ENCODE measurements at places on chromosomes 11 and 22.

- DNase-seq, result peak; percentile 72
These were observed 2.0 kb upstream of the TNRC6B start for GRCh38 chr22:40175611-40176244.

GRCh38 chr11:124799348-124800225 is 619 bp downstream of the MSANTD2 start:
- peak; percentile 3 for DNase-seq

DNA sequence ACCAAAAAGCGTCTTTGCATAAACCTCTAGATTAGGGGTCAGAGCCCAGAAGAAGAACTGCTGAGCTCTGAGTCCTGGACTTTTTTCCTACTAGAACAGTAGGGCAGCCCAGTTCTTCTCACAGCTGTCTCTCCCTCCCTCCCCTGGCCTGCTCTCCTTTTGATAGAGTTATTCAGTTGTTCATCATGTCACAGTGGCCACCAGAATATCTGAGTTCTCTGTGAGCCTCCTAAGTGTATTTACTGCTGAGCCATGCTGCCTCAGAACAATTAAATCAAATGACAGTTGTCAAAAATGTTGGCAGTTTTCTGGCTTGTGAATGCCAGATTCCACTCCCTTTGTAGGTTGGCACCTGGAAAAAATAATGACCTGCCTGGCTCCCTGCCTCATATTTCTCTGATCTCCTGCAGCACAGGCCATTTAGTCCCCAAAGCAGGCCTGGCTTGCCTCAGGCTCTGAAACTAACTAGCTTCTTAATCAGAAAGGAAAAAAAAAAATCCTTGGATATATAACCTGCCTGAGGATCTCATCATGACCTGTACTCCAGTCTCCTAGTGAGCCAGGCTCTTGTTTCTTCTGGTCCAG is 377.4 kb upstream of the LARGE1 start:
- no peak for DNase-seq

- peak; percentile 58 for DNase-seq
These were observed 192.6 kb downstream of the HIPK3 start for GRCh38 chr11:33449798-33450197.

DNA sequence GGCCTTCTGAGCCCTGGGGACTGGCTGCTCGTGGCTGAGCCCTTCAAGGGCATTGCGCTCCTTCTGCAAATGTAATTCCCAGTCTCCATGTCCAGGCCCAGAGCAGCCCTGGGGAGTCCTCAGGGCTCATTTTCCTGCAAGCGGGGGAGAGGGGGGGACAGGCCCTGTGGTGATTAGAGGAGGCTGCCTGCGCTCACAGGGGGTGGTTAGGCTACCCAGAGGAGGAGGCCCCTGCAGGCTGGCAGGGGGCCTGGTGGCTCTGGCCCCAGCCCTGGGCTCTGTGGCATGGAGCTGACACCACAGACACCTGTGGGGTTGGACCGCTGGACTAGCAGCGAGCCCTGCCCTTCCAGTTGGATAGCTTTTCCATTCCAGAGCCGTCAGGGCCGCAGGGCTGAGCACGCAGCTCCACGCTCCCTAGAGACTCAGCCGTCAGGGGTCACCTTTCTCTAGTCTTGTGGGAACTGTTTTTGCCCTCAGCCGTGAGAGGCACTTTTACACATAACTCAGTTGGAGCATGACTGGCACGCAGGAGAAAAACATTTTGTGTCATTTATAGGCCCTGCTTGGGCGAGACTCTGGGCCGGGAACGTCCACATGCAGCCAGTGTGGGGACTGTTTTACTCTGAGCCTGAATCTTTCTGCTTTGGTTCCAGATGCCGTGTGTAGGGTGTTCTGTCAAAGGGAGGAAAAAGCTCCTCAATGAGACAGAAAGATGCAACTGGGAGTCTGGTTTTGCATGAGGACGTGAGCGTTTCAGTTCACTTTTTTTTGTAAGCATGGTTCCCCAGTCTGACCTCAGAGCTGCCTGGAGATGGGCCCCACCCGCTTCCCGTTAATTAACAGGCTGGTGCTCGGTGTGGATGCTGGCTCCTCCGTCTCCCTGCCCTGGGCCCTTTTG is 58.1 kb downstream of the LRP5 start:
- no peak for DNase-seq

- DNase-seq, result peak; percentile 98
These were observed 26.3 kb upstream of the GNB1L start for GRCh38 chr22:19880786-19881569.

GRCh38 chr11:123040111-123040432 is 21.9 kb downstream of the HSPA8 start:
- no peak for DNase-seq

- DNase-seq, result no peak
These were observed 39.0 kb downstream of the PDGFD start for GRCh38 chr11:104124979-104125378.

GRCh38 chr11:18704698-18705097 is 6.1 kb downstream of the TMEM86A start:
- no peak for DNase-seq

DNA sequence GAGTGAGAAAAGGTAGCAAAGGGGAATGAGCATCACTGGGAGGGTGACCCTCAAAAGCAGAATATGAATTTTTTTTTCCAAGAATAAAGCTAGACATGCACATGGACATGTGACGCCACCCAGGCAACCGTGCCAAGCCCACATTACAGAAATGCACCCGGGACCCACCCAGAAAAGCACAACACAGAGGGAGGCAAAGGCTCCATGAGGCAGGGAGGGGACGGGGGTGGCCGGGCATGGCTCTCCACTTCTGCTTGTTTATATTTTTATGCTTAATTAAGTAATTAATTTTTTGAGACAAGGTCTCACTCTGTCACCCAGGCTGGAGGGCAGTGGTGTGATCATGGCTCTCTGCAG is 1524.3 kb downstream of the BRD1 start:
- no peak for DNase-seq

DNA sequence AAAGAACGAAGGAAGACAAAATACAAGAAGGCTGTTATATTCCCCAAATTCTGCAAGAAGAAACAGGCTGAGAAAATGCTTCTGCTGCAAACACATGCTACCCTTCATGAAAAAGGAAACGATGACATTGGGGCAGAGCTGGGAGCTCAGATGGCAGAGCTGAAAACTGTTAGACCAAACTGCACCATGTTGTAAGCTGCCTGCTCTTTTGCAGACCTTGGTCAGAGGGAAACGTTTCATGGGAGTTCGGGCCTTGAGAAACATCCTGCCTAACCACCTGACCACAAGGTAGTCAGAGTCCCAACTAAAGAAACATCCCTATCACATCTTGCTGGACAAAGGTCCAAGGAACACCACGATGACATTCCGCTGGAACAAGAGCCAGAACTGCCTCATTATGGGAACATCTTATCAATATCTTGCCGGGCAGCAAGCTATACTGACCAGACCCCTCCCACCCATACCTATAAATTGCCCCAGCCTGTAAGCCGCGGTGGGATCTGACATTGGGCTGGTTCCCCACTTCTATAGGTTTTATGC is 110.7 kb upstream of the CTSC start:
- no peak for DNase-seq

- DNase-seq, result no peak
These were observed 192.7 kb downstream of the BUD13 start for GRCh38 chr11:116579857-116580727.

- DNase-seq, result no peak
These were observed 35.3 kb upstream of the XBP1 start for GRCh38 chr22:28835630-28836189.

DNA sequence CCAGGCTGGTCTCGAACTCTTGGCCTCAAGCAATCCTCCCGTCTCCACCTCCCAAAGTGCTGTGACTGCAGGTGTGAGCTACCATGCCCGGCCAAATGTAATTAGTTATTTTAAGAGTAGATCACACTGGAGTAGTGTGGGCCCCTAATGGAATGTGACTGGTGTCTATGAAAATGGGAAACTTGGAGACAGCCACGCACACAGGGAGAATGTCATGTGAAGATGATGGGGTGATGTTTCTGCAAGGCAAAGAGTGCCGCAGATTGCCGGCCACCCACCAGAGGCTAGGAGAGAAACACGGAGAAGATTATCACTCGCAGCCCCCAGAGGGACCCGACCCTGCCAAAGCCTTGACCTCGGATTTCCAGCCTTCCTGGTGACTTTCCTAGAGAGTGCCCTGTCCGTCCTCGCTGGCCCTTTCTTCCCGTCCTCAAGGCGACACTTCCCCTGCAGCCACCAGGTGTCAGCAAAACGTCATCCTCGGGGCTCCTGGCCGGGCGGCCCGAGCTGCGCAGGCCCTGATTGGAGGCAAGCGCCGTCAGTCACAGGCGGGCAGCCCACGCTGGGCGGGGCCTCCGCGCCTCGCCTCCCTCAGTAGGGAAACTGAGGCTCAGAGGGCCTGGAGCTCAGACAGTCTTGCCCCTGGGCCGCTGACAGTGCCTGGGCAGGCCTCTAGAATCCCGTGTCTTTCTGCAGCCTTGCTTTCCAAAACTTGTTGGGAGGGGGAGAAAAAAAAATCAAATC is 16.3 kb downstream of the CRYBB2 start:
- DNase-seq, result peak; percentile 68

DNA sequence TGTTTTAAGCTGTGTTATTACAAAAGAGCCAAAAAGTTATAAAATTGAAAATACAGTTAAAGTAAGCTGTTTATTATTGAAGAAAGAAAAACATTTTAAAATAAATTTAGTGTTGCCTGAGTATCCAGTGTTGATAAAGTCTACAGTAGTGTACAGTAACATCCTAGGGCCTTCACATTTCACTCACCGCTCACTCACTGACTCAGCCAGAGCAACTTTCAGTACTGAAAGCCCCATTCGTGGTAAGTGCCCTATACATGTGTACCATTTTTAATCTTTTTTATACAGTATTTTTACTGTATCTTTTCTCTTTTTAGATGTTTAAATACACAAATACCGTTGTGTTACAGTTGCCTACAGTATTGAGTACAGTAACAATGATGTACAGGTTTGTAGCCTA is 35.0 kb downstream of the POLD3 start:
- no peak for DNase-seq

GRCh38 chr11:37710031-37710430 is 1112.0 kb upstream of the RAG2 start:
- DNase-seq, result peak; percentile 5

- peak; percentile 51 for DNase-seq
These were observed 17.9 kb downstream of the CRELD2 start for GRCh38 chr22:49936018-49936972.

GRCh38 chr11:69288883-69289242 is 5.1 kb upstream of the MYEOV start:
- no peak for DNase-seq

GRCh38 chr11:124674168-124674517 is 439 bp downstream of the SPA17 start:
- DNase-seq, result no peak

DNA sequence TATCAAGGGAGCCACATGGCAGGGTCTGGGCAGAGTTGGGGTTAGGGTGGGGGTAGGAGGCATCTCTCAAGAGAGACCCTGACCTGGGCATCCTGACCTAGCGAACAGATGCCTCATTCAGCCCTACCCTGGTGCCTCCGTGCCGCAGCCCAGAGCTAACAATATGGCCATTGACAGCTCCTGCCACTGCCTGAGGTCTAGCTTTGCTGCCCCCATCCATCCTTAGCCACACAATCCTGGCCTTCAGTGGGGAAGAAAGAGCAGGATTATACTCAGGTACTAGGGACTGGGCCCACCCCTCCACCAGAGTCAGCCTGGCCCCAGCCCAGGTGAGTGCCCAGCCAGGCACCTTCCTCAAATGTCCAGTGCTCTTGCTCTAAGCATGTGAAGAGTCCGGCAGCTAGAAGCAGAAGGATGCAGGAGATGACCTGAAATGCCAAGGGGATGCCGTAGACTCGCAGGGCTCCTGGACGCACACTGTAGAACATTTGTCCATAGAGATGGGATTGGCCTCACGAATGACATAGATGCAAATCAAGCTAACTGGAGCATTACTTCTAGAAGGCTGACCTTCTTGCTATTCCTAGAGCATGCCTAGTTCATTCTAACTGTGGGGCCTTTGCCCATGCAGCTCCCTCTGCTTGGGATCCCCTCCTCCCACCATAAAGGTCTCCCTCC is 13.3 kb upstream of the SERPINH1 start:
- DNase-seq, result no peak

DNA sequence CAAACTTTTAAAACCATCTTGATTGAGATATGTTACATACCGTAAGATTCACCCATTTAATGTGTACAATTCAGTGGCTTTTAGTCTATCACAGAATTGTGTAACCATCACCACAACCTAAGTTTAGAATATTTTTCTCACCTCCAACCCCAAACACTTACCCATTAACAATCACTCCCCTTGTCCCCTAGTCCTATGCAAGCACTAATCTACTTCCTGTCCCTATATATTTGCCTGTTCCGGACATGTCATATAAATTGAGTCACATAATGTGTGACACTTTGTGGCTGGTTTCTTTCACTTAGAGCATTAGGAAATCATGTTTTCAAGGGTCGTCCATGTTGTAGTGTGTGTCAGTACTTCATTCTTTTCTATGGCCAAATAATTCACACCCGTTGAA is 38.8 kb downstream of the RASSF10 start:
- DNase-seq, result no peak

DNA sequence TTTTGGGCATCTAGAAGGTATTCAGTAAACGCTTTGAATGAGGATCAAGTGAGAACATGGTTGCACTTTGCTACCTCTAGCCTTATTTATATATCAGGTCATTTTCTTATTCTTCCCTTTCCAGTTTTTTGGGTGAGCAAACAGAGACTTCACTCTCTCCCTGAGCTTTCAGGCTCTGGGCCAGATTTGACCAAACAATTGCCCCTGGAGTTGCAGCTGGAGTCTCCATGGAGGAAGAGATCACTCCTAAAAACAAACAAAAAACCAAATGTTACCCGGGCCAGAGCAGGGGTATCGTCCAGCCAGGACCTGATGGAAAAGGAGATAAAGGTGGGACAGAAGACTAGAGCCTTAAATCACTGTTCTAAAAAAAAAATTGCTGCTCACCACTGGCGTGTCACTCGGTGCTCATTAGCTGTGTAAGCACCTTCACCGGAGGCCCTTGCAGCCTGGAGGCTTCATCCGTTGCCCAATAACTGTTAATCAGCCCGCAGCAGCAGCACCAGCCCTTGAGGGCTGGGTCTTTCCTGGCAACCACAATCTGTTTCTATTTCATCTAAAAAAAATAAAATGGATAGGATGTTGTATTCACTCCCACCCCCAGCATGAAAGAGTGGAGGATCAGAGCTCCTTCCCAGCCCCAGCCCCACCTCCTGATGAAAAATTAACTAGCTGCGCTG is 125.0 kb downstream of the PKNOX2 start:
- no peak for DNase-seq

Data from fibroblast of upper back skin (primary cell).